ENCODE measurements at places on chromosomes 1 and 21.

DNA sequence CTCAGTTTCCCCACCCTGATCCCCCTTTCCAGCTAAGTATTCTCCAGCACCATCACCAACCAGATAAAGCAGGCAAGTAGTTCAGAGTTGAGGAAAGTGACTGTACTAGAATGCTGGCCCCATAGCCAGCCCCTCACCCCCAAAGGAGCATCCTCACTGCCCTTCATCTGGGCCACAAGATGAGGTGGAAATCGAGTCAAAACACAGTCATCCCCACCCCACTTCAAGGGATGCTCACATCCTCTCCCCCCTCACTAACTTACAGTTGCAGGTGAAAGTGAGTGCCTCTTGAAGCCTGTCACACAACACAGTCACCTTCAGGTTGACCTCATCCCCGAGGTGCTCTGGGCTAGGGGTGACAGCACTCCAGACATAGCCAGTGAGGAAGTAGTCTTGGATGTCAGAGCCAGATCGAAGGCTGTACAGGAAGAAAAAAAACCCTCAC, 30.4 kb downstream of the PIK3C2B start:
- DNase-seq: no peak

DNA sequence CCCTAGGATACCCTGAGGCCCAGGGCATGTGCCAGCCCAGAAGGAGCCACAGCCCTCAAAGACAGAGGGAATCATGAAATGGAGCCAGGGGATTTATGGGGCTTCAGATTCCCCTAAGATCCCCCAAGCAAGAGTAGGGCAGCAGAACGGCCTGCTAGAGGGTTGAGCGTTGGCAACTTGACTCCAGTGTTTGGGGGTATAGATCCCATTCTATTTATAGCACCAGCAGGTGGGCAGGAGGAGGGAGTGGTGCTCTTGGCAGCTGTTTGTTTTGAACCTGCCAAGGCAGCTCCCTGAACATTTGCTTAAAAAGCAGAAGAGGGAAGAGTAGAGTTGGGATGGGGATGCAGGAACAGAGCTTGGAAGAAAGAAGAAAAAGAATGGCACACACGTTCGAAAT, 33.7 kb downstream of the GLUL start:
- DNase-seq: no peak

DNA sequence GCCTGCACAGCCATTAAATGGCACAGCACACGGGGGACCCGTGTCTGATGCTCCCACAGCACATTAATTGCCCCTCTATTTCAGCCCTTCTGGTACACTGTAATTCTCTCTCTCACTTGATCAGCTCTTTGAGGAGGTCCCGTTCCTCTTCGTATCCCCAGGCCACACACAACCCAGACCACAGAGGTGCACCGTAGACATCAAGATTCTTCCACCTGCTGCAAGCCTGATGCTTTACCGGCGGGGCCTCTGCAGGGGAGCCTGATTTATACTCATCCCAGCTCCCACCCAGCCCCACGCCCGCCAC, 759 bp downstream of the SMYD3 start:
- no peak for DNase-seq

GRCh38 chr1:201536558-201536957, 2.4 kb upstream of the NAV1 start:
- no peak for DNase-seq

- DNase-seq: no peak
Measured at GRCh38 chr1:11578004-11578403, 76.2 kb downstream of the FBXO2 start.

DNA sequence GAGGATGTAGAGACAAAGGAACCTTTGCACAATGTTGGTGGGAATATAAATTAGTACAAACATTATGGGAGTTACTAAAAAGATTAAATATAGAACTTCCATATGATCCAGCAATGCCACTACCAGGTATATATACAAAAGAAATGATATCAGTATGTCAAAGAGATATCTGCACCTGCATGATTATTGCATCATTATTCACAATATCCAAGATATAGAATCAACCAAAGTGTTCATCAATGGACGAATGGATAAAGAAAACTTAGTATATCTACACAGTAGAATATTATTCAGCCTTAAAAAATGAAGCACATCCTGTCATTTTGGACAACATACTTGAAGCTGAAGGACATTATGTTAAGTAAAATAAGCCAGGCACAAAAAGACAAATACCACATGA, 61.8 kb upstream of the USH2A start:
- DNase-seq: no peak

DNA sequence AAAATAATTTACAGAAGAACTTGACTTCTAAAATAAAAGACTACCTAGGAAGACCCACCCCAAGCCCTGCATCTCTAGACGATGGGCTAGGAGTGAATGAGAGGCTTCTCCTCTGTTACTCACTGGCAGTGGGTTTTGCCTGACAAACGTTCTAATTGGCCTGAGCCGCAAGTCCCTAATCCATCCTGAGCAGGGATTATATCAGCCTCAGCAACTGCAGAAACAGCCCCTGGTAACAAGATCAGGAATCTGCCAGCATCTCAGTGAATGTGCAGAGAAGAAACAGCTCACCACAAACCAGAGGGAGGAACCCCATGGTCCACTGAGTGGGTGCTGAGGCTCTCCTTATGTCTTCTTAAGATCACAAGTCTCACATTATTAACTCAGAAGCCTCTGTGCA, 240.6 kb downstream of the BRINP2 start:
- no peak for DNase-seq

GRCh38 chr1:9317591-9318417, 25.1 kb downstream of the SPSB1 start:
- no peak for DNase-seq

DNA sequence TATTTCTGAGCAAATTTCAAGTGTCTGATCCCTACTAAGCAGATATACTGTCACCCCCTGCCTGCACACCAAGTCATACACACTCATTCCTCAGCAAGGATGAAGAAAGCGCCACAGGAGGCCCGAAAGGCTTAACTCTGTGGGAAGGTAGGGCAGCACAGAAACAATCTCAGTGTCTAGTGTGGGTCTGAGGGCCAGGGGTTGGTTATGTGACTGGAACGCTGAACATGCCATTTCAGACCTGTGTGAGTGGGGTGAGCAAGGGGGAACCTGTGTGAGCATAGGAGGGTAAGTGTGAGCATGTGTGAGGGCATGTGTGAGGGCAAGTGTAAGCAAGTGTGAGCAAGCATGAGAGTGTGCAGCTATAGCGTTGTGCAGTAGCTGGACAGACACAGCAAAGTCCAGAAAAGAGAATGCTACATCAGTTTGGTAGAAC, 6.2 kb downstream of the ITPKB start:
- no peak for DNase-seq

DNA sequence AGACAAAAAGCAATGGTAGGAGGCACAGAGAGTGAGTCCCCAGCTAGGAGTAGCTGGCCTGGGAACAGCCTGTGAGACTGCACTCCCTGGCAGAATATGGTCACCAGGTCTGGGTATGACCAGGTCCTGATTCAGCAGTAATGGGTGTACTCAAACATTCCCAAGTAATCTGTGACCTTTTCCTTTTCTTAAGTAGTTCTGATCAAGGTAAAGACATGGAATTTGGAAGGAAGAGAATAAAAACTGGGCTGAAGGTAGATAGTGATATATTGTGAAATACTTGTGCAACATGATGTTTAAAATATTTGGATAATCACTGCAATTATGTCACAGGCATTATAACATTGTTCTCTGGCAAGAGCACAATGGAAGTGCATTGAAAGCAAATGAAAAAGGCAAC, 147.2 kb upstream of the DPYD start:
- no peak for DNase-seq

Data from T-cell (primary cell).